ENCODE measurements at places on chromosomes 1 and 21.

DNA sequence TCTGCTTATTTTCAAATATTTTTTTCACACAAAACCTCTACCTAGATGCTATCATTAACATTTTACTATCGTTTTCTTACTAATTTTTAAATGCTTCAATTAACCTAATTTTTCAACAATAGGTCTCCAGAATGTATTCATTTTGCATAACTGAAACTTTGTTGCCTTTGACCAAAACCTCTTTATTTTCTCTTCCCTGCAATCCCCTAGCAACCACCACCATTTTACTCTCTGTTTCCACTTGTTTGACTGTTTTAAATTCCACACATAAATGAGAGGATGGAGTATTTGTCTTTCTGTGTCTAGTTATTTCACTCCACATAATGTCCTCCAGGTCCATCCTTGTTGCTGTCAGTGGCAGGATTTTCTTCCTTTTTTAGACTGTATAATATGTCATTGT is 9.5 kb upstream of the F13B start:
- no peak for DNase-seq

DNA sequence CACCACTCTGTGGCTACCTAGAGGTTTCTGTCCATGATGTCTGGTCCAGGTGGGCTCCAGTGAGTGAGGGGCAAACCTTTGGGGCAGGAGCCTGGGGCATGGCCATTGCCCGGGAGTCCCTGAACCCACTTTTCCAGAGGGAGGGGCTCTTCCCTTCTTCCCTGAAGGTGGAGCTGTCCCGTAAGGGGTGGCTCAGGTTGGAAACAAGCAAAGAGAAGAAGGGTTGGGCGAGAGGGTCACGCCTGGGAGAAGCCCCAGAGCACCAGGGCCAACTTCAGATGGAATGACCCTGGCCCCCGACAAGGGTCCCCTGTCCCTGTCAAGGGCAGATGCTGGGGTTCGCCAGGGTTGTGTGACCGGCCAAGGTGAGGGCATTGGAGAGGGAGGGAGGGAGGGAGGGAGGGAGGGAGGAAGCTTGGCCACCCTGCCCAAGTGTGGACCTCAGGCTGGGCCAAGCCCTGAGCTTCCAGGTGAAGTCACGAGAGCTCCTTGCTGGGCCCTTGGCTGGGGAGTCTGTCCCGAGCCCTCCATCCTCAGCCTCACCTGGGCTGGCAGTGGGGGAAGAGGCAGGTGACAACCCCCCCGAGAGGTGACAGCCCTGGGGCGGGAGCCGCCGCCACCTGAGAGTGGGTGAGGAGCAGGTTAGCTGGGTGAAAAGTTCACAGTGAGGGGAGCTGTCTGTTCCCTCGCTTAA is 69.6 kb downstream of the DHRS3 start:
- no peak for DNase-seq

DNA sequence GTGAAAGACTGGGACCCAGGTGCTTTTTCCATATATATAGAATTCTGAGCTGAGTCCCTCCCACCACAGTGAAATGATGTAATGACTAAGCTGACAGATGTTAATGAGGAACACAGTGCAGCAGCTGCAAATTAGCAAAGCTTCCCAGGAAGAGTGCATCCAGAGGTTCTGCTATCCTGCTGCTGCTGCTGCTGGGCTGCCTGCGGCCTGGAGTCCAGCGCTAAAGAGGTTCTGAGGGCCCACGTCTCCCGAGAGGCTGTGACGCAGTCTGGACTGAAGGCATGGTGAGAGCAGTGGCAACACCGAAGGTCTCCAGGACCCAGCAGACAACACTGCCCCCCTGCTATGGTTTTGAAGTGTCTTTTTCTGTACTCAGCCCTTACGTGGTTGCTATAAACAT is 63.9 kb downstream of the URB2 start:
- DNase-seq = no peak

GRCh38 chr1:214551436-214552173 is at the start of gene PTPN14:
TSS of gene PTPN14 (minus strand) at chr1:214551602. CDS start at chr1:214464803, 86,799 bp downstream.
- DNase-seq = peak; percentile 75

- DNase-seq = no peak
Observed at GRCh38 chr1:68157416-68157815, 74.9 kb downstream of the WLS start.

GRCh38 chr1:54156201-54156600 is 3.4 kb upstream of the CDCP2 start:
- DNase-seq = no peak

DNA sequence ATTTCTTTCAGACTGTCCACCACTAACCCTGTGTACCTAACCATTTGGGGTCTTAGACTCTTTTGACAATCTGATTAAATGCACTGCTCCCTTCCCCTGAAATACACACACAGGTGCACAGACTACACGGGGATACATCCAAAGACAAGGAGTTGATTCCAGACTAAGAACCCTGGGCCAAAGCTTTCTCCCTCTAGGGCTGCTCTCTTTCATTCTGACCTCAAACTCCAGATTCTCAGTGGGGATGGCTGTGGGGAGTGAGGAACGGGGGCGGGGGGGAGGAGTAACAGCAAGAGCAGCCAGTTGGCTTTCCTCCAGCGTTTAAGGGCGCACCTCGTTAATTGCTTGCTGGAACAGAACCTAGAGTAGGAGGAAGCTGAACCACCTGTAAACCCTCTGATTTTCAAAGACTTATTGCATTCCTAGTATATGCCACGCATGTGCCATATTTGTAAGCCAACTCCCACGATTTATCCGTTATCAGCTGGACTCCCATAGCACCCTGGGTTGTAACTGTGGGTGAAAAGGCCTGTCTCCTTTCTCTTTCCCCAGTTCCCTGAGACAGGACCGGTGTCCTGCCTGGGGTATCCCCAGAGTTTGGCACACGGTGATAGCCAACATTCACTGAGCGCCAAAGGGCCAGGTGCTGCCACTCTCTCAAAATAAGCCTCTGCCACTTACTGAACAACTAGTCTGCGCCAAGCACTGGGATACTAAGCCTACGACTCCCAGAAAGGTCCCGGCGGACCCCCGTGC is 920 bp downstream of the MTHFR start:
- no peak for DNase-seq

GRCh38 chr1:177979272-177979671 is 9.4 kb upstream of the SEC16B start:
- no peak for DNase-seq

Measured in neural crest cell (in vitro differentiated cells).